ENCODE measurements at places on chromosomes 1 and 21.

- no peak for DNase-seq
These were observed 7.3 kb downstream of the CD244 start for GRCh38 chr1:160855181-160855981.

- no peak for DNase-seq
These were observed 24.8 kb upstream of the ACBD6 start for GRCh38 chr1:180527101-180527669.

GRCh38 chr1:239306426-239306825 is 79.9 kb upstream of the CHRM3 start:
- no peak for DNase-seq

DNA sequence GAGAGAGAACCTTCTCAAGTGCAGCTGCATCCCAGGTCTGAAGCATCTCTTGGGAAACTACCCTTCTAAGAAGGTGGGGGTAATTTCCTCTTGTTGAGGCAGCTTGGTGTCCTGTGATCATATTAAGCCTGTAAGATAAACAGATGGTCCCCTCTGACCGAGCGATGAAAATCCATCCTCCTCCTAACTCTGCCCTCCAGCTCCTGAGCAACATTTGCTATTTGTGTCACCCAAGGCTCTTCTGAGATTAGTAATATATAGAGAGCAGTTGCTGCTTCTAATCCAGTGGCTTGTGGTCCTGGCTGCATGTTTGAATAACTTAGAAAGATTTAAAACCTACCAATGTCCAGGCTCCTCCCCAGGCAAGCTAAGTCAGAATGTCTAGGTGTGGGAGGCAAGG is 123.7 kb downstream of the DISC1 start:
- no peak for DNase-seq

- DNase-seq: no peak
These were observed 874.8 kb downstream of the KCNT2 start for GRCh38 chr1:195733408-195733807.

DNA sequence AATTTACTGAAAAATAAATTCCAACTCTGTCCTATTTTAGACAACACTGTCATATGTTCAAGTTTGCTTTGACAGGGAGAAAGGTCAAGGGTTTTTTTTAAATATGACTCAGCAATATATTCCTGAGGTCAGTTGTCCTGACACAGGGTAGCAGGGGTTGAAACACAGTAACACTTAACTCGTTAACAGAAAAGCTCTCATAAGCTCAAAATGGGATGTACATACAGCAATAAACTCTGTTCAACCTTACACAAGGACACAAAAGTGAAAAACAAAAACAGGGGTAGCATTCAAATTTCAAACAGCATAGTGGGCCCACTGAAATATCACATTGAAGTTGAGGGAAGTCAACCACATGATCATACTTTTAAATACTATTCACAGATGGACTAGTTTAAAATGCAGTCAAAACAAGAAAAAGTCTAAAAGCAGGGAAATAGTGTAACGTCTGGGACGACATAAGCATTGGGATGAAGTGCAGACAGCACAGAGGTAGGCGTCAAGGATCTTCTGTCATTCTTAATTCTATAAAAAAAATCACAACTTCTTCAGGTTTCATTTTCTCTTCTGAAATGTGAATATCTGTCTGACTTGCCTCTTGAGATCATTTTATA is 89.9 kb downstream of the SLC44A5 start:
- no peak for DNase-seq
